ENCODE measurements at places on chromosomes 7 and 10.

GRCh38 chr10:16852624-16853023, 35.4 kb upstream of the RSU1 start:
- no peak for DNase-seq

GRCh38 chr7:2732959-2733584, 45.1 kb downstream of the AMZ1 start:
- DNase-seq = no peak

DNA sequence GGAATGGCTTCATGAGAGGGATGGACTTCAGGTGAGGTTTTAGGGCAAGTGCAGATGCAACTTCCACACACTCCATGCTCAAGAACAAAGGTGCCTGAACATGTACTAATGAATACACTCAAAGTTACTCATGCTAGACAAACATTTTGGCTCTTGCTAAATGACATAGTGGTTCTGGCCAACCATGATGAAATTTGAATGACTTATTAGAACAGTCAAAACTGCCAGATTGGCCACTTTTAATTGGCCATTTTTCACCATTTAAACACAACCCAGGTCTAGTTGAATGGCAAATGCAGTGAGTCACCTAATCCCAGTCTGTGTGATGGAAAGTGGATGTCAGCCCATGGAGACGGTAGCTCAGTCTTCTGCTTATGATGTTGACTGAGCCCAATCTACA, 4.9 kb upstream of the PTPRN2 start:
- DNase-seq = no peak

DNA sequence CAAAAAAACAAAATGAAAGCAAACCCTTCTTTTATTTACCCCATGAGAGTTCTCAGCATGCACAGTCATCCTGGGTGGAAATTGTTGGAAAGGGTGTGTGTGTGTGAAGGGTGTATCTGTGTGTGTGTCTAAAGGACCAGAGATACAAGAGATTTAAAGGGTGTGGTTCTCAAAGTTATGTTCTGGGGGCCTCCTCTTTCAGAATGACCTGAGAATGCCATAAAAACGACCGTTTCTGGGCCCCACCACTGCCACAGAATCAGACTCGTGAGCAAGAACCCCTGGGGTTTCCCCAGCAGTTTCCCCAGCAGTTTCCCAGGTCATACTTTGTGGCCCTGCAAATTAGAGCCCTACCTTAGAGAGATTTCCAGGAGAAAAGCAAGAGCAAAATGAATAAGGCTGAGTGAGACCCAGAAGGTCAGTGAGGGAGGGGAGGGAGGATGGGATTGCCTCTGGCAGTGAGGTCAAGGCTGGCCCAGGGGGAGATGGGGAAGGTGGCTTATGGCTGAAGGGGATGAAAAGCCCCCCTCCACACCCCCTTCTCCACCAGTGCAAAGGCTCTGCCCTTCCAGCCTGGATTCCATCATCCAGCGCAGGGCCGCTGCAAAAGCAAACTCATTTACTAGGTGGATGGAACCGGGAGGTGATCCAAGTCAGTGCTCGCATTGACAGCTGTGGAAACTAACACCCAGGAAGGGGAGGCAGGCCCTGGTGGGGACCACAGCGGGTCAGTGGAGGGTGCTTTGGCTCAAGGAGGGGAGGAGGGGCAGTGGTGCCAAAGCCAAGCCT, 10.2 kb downstream of the PYROXD2 start:
- DNase-seq = no peak

- no peak for DNase-seq
Measured at GRCh38 chr7:137987968-137988367, 13.9 kb downstream of the CREB3L2 start.
